ENCODE measurements at places on chromosomes 2 and 18.

DNA sequence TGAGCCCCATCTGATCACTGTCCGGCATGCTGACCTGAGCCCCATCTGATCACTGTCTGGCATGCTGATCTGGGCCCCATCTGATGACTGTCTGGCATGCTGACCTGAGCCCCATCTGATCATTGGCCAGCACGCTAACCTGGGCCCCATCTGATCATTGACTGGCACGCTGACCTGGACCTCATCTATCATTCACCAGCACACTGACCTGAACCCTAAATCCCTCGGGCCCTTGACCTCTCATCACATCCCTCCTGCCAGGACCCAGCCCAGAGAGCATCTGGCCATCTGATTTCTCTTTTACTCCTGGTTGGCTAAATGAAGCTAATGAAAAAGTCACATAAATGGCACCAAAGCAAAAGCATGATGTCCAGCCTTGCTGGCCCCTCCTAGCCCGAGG lies 207.1 kb downstream of the NDUFA10 start:
- DNase-seq = no peak

- DNase-seq = no peak
Measured at GRCh38 chr2:207869784-207870778, 100.4 kb upstream of the FZD5 start.

DNA sequence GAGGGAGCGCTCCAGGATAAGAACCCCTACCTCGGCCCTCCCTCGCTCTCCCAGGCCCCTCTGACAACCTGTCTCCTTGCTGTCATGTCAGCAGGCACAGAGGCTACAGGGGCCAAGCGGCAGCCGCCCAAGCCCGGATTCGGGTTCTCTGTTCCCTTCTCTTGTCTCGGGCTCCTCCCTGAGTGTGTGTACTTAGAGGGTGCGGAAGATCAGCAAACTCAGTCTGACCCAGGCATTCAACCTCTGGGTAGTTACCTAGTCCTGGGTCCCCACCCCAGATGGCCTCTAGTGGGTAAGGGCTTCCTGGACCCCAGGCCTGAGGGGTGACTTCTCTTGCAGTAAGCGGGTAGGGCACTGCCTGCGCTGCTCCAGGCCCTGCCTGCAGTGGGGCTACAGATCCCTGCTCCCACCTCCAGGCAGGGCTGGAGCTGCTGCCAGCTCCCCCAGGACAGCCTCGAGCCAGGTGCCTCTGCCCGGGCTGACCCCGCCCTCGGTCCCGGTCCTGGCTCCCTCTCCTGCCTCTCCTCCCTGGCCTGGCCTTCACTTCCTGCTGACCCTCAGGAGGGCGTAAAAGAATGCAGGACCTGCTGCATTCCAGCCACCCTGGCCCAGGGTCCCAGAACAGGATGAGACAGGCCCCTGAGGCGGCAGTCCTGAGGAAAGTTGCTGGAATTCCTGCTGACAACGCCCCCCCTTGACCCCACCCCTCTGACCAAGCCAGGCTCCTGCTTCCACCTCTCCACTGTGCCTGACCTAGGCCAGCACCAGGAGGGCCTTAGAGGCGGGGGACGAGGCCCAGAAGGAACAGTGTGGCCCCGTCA lies 22.0 kb downstream of the GPC1 start:
- DNase-seq = no peak

DNA sequence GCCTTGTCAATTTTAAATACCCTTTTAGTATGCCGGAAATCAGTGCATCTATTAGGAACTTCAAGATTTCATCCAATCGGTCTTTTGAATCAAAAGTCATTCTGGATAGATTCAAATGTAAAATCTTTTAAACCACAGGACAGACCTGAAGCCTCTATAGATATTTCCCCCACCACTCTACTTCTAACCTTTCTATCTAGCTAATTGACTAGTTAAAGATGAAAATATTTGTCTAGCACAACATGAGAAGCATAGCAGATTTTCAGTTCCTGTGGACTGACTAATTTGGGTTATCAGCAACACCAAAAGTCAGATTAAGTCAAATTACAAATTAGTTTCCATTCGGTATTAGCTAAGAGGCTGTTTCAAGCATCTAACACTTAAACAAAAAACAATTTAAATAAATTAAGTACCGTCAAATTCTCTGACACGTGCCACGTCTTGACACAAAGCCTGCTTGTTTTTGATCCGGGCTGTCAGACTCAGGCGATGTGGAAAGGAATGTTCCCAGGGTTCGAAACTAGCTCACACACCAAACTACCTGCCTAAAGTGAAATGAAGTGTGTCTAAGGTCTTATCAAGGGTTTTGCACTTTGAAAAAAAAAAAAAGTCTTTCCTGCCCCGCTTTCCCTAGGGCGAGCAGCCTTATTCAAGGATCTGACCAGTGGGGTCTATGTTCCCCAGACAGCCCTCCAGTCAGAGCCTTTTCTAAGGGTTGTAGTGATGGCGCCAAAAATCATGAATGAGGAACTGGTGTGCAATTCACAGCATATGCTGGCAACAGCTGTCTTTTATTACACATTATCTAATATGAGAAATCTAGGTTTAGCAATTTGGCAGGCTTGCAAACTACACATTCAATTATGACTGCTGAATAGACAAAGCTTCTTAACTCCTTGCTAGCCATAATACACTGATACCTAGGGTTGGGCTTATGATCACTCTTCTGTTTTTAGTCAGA lies 4.7 kb downstream of the CYTIP start:
- no peak for DNase-seq

DNA sequence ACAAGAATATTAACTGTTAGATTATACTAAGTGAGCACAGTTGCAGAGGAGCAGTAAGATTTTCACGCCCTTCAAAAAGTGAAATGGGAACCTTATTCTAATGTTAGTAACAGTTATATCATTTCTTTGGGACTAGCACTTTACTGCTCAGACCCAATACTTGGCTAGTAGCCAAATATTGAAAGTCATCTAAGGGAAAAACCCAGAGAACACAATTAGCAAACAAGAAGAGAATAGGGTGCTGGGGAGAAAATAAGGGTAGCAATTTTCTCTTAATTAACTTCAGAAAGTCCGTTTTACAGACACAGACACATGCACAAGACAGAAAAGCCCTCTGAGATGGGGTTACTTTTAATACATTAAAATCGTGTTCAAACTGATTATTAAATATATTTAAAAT lies 71.8 kb downstream of the ID2 start:
- DNase-seq = no peak

- DNase-seq = no peak
Measured at GRCh38 chr2:71905205-71905604, 242.5 kb downstream of the CYP26B1 start.

- DNase-seq = no peak
Measured at GRCh38 chr2:598058-598802, 79.0 kb downstream of the TMEM18 start.

DNA sequence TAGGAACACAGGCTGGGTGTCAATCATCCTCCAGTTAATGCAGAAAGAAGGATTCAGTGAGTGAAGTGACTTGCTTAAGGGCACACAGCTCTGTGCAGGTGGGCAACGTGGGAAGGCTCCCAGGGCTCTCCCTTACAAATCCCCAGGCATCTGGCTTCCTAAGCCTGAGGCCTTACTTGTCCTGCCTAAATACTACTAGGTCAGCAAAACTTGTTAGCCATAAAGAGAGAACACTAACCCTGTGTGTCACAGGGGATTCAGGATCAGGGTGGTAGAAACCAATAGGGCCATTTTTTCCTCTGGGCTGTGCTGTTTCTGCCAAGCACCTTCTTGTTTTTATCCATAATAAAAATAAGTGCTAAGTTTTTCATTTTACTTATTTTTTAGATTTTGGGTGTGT lies 55.0 kb downstream of the GATA6 start:
- no peak for DNase-seq

DNA sequence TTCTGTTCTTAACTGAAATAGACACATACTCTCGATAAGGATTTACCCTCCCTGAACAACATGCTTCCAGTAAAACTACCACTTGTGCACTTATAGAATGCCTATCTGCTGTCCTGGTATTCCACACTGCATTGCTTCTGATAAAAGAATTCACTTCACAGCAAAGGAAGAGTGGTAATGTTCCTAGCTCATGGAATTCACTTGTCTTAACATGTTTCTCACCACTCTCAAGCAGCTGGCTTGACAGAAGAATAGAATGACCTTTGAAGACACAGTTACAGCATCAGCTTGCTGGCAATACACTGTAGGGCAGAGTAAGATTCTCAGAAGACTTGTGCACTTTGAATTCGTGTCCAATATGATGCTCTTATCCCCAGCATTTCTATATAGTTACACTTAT lies 524.1 kb upstream of the CNTNAP5 start:
- no peak for DNase-seq

GRCh38 chr2:2575870-2576386 lies 244.9 kb upstream of the MYT1L start:
- no peak for DNase-seq

DNA sequence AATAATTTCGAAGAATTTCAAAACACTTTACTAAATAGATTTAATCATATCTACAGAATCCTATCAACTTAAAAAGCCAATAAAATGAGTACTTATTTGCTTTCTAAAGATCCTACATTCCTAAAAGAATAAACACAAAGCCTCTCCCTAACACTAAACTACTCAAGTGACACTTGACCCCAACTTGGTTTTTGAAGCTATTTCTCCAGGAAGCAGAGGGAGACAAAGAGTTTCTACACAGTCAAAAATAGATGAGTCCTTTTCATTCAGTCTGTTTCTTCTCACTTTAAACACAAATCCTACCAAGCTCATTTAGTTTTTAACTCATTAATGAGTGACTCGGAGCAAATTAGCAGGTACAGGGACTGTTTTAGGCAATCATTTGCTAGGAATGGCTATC lies 2.1 kb downstream of the ATL2 start:
- DNase-seq = no peak

DNA sequence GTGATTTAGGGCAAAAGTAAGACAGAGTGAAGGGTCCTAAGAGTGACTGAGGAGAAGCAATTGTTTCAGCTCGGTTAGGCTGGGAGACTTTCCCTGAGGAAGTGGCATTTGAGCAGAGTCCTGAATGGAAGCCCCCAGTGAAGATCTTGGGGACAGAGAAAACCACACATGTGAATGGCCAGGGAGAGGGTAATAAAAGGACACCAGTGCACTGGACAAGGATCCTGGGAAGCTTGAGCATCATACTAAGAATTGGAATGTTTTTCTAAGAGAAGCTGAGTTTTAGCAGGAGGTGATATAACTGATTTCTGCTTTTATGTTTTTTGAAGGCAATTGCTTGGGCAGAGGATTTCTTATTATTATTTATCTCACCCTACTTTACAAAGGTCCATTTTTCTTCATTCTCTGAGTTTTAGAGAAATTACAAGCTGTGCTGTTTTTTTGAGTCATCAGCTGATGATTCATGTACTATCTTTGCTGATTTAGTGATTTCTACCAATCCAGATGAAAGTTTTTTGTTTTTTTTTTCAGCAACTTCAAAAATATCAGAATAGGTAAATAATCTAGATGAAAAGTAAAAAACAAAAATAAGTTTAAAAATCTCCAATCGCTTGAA lies 43.5 kb downstream of the MFSD6 start:
- DNase-seq = no peak

DNA sequence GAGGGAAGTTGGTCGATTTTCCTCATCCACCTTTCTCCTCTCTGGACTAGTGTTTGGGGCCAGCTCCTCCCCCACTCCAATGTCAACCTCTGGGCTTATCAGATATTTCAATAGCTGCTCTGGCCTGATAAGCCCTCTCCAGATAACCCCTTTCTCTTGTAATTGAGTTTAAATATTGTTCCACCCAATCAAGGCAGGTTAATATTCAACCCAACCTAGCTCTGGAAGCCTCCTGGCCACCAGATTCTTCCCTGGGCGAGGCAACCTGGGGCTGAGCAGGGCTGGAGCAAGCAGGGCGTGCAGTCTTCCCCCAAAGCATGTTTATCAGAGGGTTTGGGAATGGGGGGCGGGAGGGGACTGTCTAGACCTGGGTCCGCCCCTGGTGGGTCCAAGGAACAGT lies 73.8 kb downstream of the TFCP2L1 start:
- no peak for DNase-seq

- no peak for DNase-seq
Measured at GRCh38 chr2:17228461-17228860, 289.8 kb downstream of the RAD51AP2 start.

- no peak for DNase-seq
Measured at GRCh38 chr2:236136538-236136937, 31.6 kb downstream of the GBX2 start.

DNA sequence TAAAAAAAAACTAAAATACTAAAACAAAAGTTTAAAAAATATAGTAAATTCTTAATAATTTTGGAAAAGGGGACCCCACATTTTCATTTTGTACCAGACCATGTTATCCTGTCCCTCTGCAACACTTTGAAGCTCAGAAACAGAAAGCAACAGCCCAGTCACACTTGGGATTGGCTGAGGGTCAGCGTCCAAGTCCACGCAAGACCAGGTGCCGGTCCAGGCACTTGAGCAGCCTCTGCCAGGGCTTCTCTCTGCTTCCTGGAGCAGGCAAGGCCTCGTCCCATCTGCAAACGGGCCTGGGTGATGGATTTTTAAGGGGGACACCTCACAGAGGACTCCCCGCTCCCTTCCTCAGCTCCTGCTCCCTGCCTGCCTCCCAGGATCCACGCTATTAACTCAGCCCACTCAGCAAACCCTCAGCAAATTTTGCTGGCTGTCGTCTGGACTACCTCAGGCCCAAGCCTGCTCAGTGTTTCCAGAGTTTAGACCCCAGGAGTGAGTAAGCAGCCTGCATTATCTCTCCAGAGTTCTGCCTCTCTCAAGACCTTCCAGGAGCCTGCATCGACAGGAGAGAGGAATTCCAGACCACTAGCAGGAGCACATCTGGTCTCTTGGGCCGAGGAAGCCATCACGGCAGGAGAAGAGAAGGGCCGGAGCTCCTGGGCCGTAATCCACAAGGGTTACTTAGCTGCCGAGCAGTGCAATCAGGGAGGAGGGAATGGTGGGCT lies 88.7 kb upstream of the STPG4 start:
- no peak for DNase-seq

DNA sequence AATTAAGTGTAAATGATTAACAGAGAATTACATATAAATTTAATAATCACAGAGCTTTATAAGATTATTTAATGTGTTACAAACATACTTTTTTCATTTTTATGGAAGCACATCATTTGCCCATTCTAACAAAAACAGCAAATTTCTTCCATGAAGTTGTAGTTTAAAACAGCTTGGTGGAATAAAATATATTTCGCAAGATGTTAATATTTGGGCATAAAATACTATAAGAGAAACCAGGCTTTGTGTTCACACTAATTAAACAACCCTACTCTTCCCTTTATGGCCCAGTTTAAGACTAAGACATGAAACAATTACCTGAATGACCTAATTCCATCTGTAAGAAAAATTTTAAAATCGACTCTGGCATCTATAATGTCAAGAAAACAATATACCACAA lies 69.4 kb downstream of the LNPK start:
- DNase-seq = no peak

- no peak for DNase-seq
Measured at GRCh38 chr2:167134381-167135072, 246.2 kb downstream of the XIRP2 start.

- DNase-seq = no peak
Measured at GRCh38 chr2:60775048-60775639, 19.1 kb downstream of the PAPOLG start.

GRCh38 chr2:219057709-219058540 lies 2.8 kb downstream of the IHH start:
- DNase-seq = no peak
